ENCODE measurements at places on chromosomes 3 and 15.

DNA sequence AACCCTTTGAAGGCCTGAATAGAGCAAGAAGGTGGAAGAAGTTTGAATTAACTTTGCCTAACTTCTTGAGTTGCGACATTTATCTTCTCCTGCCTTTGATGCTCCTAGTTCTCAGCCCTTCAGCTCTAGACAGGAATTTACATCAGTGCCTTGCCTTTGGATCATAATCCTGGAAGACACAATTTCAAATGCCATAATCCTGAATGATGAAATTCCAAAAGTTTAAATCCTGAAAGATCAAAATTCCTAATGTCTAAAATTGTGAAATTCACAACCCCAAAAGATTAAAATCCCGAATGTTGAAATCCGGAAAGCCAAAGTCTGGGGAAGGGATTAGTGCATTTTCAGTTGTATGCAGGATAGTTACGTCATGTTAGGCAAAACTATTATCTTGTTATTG is 166.6 kb upstream of the PDZRN3 start:
- no peak for DNase-seq

GRCh38 chr15:70627734-70628548 is 135.4 kb downstream of the UACA start:
- DNase-seq: no peak

DNA sequence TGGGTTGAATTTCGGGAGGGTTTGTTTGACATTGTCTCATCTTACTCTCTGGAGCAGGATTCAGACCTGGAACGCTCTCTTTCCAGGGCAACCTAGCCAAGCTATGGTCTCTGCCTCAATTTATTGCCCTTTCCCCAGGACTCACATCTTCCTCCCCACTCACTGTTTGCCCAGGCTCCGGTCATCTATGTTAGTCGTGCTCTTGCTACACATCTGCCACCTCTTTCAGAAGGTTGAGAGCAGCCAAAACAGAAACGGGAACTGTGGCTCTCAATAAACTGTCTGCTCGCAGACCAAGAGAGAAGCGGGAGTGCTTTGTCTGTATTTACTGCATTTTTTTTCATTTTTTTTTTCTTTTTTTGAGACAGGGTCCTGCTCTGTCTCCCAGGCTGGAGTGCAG is 81.6 kb downstream of the ST6GAL1 start:
- no peak for DNase-seq

DNA sequence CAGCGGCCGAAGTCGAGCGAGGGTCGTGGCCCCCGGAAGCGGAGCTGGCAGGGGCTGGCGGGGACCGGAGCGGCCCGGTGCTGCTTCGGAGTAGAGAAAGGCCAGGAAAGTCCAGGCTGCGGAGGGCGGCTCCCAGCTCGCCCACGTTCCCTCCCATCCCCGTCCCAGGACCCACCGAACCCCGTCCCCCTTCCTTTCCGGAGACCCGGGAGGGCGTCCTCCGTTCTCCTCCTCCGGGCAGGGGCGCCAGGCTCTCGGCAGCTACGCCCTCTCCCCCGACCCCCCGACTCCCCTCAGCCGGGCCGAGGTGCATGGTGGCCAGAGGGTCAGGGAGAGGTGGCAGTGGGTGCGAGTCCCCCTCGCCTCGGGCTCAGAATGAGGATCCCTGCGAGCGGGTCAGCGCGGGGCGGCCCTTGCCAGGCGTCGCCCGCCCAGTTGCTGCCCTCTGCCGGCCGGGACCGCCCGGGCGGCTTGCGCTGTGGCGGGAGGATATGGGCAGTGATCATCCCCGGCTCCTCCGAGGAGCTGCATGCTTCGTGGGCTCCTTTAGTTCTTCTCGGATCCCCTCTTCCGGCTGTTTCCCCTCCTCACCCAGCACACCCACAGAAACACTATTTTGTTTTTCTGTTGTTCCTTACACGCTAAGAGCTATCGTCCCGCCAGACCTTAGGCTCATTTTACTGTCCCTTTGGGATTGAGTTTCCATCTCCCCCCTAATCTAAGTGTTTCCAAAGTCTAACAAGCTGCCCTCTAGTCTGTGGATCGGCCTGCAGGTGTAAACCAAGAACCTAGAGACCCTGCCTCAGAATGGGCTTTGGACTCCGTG is 744 bp upstream of the ALDH1A2 start:
- peak; percentile 23 for DNase-seq

- no peak for DNase-seq
These were observed 14.9 kb upstream of the LEKR1 start for GRCh38 chr3:156811089-156811862.

GRCh38 chr3:111601810-111602209 is 6.7 kb upstream of the ZBED2 start:
- DNase-seq: no peak

DNA sequence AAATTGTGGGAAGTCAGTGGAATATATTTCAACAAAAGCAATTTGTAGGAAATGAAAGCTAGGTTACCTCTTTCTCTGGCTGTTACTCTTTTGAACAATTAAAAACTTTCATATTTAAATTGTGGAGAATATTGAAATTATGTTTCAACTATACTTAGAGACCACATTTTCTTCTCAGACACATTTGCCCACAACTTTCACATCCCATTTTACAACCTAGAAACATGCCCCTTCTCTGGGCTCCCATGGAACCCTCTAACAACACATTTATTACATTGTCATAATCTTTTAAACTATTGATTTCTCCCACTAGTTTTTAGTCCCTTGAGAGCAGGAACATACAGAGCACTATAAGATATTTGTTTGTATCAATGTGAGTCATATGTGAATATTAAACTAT is 211.7 kb upstream of the TTC14 start:
- no peak for DNase-seq

DNA sequence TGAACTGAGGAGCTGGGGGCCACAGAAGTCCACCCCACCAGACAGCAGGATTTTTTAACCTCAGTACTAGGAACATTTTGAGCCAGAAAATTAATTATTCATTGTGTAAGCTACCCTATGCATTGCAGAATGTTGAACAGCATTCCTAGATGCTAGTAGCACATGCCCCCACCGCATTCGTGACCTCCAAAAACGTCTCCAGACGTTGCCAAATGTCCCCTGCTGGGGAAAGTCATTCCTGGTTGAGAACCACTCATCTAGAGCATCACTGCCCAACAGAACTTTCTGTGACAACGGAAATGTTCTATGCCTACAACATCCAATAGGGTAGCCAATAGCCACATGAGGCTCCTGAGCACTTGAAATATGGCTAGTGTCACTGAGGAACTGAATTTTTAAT is 333.5 kb downstream of the FOXP1 start:
- no peak for DNase-seq

GRCh38 chr3:18153571-18154173 is 271.5 kb downstream of the SATB1 start:
- DNase-seq: no peak

DNA sequence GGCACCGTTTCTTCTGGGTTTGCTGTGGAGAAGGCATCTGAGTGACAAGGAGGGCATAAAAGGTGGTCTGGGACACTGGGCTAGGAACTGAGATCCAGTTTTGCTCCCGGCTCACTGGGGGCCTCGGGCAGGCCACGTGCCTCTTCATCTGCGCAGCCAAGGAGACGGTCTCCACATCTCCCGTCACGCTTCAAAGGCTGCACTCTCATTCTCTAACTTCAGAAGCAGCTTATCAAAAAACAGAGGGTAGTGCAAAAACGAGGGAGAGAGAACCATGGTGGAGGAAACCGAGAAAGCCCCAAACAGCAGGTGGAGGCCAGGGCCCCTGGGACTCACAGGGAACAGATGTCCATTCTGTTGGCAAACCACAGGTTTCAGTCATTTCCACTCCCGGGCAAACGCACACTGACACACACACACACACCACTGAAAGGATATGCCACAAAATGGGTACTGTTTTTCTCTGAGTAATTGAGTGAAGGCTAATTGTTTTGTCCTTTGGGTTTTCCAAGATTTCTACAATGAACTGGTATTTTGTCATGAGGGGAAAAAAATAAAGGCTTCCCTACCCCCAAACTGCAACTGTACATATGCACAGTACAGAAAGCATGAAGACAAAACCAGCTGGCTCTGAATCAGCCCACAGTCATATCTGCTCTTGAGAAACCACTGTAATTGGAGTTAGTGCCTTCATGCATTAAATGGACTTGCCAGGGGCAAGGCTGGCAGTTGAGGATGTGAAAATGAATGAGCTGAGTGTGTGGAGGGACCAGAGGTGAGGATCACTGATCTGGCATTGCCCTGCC is 71.9 kb downstream of the MGLL start:
- no peak for DNase-seq

DNA sequence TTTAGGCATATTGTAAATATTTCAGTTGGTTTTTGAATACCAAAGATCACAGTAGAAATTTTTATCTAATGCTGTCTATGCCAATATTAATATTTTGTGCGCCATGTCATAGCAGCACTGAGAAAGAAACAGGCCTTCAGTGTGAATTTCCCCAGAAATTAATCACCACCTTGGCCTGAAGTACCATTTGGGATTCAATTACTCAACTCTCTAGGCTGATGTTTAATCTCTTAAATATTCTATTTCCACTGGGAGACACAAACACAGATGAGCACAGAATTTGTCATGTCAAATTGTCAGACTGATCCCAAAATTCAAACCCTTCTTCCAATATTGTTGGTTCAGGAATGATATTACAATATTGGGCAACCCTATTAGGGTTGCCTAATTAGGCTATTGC is 509.3 kb downstream of the ROBO1 start:
- no peak for DNase-seq

DNA sequence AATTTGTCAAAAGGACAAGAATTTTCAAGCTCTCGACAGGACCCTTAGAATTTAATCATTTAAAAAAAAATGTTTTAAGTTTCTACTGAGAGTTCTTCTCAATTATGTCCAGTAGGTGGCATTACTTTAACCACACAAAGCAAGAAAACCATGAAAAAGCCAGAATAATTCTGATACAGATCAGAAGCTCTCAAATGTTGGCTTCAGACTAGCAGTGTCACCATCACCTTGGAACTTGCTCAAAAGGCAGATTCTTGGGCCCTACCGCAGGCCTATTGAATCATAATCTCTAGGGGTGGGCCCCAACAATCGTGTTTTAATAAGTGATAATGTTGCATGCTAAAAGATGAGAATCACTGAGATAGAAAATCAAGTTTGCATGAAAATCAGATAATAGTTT is 99.5 kb upstream of the KCNMB2 start:
- DNase-seq: peak; percentile 6
